ENCODE measurements at places on chromosomes 7 and 10.

DNA sequence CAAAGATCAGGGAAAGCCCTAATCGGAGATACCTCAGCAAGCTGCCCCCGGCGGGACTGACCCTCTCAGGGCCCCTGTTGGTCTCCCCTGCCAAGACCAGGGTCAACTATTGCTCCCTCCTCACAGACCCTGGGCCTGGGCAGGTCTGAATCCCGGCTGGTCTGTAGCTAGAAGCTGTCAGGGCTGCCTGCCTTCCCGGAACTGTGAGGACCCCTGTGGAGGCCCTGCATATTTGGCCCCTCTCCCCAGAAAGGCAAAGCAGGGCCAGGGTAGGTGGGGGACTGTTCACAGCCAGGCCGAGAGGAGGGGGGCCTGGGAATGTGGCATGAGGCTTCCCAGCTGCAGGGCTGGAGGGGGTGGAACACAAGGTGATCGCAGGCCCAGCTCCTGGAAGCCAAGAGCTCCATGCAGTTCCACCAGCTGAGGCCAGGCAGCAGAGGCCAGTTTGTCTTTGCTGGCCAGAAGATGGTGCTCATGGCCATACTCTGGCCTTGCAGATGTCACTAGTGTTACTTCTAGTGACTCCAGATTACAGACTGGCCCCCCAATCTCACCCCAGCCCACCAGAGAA, 24.1 kb downstream of the TBATA start:
- no peak for DNase-seq

- no peak for DNase-seq
These were observed 68.5 kb upstream of the DKK1 start for GRCh38 chr10:52245547-52245946.

- no peak for DNase-seq
These were observed 63.8 kb downstream of the FOXP2 start for GRCh38 chr7:114478384-114478783.

DNA sequence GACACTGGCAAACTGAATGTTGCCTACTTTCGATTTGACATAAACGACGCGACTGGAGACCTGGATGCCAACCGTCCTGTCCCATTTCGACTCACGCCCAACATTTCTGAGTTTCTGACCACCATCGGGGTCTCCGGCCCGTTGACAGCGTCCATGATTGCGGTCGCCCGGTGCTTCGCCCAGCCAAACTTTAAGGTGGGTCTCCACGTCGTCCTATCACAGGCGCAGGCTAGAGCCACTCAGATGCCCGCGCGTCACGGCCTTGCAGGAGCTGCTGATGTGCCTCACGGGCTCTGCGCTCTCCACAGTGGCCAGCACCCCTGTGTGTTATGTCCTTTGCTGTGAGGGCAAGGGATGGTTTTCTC, 132.6 kb downstream of the SMURF1 start:
- DNase-seq = no peak

DNA sequence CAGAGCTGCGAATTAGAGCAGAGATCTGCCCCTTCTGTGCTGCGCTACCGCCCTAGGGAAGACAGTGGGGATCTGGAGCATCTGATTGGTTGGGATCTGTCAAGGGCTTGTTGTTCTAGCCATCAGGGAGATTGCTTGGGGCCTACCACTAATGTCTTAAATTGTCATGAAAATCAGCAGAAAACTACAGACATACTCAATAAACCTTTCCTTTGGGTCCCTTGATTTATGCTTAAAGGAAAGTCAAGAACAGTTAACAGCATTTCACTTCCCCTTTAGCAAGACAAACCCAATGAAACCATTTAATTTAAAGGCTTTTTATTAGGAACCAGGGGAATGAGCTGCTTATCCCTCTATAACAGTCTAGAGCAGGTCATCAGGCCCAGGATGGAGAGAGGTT, 10.0 kb downstream of the SLC25A28 start:
- no peak for DNase-seq

GRCh38 chr10:6411436-6411835, 168.6 kb downstream of the PRKCQ start:
- no peak for DNase-seq

DNA sequence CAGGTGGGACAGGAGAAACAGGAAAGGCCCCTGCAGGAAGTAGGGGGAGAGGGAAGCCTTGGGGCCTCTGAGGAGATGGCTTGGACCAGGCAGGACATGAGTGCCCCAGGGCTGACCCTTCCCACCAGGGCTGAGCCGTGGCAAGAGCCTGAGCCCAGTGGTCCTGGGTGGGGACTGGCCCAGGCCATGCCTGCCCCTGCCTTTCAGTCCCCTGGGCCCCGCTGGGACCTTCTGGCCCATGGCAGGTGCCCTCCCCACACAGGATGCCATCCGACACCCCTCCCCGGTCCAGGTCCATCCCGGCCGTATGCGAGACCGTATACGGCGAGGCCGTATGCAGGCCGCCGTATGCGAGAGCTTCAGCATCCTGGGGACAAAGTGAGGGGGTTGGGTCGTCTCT, 2.0 kb downstream of the GRIFIN start:
- no peak for DNase-seq

GRCh38 chr7:39300276-39300675, 265.9 kb upstream of the YAE1 start:
- DNase-seq = no peak

DNA sequence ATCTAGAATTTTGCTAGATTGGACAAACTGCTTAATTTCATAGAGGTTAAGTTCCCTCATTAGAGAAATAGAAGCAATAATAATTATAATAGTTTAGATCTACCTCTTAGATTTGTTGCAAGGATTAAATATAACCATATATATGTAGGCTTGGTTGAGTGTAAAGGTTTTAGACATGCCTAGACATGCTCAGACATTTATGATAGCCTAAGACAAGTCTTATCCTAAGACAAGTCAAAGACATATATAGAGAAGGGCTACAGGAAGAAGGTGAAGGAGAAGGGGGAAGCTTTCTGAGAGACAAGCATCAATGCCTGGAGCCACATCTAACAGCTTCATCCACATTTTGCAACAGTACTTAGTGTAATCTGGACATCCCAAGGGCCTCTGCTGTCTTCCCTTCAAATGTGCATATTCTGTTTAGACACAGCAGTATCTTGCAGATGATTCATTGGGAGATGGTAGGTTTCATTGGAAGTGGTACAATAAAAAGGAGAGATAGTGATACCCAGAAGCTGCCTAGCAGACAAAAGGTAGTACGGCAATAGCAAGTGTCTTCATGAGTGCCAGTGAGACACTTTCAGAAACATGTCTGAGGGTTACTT, 146.5 kb downstream of the HGF start:
- DNase-seq = no peak

GRCh38 chr10:24118246-24118645, 90.7 kb upstream of the KIAA1217 start:
- DNase-seq = no peak

- DNase-seq = no peak
These were observed 150.5 kb downstream of the CRPPA start for GRCh38 chr7:16270844-16271243.

GRCh38 chr10:34348917-34349485, 466.1 kb downstream of the PARD3 start:
- DNase-seq = no peak

DNA sequence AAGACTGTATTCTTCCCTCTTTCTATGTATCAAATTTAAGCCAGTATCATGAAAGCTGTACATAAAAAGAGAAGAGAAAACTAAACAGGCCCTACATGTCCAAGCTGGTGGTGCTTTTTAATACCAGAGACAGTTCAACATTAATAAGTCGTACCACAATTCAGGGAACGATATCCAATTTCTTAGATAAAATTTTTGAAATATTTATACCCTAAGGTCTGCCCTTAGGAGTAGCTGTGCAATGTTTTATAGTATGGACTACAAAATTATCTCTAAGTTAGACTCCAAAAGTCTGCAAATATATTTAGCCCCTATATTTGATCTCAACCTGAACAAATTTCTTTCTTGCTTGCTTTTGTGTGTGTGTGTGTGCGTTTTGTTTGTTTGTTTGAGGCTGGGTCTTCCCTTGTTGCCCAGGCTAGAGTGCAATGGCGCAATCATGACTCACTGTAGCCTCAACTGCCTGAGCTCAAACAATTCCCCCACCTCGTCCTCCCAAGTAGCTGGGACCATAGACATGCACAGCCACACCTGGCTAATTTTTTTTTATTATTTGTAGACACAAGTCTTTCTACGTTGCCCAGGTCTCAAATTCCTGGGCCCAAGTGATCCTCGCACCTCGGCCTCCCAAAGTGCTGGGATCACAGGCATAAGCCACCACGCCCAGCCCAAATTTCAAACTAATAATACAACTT, 13.2 kb downstream of the ARHGAP19 start:
- DNase-seq = no peak

DNA sequence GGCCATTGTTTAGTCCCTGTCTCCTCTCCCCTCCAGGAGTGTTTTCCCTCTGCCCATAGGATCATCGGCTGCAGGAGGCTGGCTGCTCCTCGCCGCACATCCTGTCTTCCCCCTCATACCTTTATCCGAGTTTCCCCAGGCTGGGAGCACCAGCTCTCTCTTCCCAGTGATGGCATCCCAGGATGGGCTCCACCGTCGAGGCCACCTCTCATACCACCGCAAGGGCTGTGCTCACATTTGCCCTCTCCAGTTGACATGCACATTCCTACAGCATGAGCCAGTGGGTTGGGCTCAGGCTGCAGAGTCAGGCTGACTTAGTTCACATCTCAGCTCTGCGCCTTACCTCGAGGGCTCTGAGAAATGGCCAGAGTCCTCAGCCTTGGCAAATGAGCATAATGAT, 12.1 kb downstream of the HKDC1 start:
- DNase-seq = no peak

GRCh38 chr10:118851062-118852035, 96.6 kb upstream of the CACUL1 start:
- DNase-seq = no peak

DNA sequence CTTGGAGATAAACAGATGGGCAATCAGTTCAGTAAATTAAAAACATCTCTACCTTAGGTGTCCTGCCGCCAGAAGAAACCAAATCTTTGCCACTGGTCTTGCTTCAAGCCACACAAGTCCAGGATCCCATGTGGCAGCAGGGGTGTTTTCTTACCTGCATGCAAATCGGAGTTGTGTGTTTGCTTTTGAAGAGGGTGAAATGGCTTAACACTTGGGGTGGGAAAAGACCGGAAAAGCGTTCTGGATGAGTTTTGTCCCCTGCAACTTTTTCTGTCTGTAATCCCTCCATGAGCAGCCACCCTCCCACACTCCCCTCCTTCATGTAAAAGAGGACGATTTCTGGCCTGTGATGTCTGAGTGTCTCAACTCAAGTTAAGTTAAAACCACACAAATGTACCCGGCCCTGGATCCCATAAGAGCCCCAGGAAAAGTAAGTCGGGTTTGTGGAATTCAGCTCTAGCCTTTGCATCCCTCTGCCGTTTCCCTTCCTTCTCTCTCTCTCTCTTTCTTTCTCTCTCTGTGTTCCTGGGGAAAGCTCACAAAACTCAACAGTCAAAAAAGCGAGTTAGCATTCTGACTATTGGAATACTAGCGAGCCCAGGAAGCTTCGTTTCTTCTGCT, 178.5 kb downstream of the TCF7L2 start:
- no peak for DNase-seq

DNA sequence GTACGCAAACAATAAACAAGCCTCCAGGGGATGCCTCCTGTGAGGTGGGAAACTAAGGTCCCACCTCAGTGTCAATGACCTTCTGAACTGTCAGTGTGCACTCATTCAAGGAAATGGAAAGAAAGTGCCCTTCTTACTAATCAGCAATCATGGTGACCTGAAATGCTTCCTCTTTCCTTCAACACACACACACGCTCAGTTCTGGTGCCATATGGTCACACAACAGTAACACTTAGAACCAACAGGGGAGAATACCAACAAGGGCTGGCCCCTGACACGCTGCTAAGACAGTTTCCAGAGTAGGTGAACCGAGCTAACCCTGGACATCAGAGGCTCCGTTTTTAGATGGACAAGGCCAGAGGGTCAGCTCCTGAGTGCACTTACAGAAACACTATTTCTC, 42.1 kb upstream of the EFCAB10 start:
- DNase-seq = no peak

- DNase-seq = no peak
These were observed 4.3 kb downstream of the LIPN start for GRCh38 chr10:88764110-88764509.

DNA sequence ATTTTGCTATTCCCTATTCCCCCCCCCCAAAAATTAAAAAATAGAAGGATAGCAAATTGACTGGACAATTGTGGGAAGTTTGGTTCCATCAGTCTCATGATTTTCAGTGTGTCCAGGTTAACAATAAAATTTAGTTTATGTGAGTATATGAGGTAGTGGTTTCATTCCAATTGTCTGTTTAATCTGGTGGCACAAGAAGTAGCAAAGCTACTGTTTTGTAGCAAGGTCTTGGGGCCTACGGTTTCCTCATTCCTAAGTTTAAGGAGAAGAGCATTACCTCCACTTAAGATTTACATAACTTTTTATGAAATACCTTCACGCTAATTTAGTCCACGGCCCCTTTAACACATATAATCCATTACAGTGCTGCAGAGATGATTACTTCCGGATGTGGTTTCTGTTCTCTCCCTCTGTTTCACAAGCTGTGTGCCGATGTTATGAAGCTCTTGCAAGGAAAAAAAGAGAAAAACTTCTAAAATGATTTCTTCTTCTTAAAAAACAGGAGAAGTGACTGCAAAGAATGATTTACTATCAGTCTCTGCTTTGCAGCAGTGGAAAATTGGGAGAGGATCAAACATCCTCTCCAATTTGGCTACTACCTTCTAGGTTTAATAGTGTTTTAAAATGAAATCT, 32.7 kb upstream of the NPVF start:
- peak; percentile 48 for DNase-seq

GRCh38 chr10:132102717-132103110, 37.0 kb downstream of the JAKMIP3 start:
- no peak for DNase-seq

- DNase-seq = no peak
These were observed 67.7 kb downstream of the ST8SIA6 start for GRCh38 chr10:17386616-17387075.

GRCh38 chr7:23357190-23358093, 58.3 kb downstream of the MALSU1 start:
- DNase-seq = peak; percentile 29

DNA sequence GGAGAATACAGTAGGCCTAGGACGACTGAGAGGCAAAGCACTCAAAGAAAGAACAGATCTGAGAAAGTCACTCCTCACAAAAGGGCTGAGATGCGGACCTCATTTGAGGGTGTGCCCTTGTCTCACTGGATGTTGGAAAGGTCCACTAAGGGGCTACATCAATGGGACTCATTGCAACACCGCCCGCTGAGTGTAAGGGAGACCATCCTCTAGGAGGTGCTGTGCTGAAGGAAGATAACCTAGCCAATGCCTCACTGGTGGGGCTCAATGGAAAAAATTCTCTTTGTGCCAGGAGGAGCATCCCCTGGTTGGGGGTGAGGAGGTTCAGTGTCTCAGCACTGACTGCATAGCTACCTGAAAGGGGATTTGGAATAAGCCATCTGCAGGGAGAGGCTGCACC, 758.7 kb upstream of the CELF2 start:
- DNase-seq = no peak
